Inflammatory macrophage treated with lipopolysaccharide for 4 hours (primary cell): ENCODE measurements at places on chromosomes 1 and 21.

GRCh38 chr1:84122780-84123382 lies 21.2 kb upstream of the PRKACB start:
- peak; percentile 61 for DNase-seq

- DNase-seq: no peak
Observed at GRCh38 chr1:180177931-180178330, 23.3 kb downstream of the QSOX1 start.

DNA sequence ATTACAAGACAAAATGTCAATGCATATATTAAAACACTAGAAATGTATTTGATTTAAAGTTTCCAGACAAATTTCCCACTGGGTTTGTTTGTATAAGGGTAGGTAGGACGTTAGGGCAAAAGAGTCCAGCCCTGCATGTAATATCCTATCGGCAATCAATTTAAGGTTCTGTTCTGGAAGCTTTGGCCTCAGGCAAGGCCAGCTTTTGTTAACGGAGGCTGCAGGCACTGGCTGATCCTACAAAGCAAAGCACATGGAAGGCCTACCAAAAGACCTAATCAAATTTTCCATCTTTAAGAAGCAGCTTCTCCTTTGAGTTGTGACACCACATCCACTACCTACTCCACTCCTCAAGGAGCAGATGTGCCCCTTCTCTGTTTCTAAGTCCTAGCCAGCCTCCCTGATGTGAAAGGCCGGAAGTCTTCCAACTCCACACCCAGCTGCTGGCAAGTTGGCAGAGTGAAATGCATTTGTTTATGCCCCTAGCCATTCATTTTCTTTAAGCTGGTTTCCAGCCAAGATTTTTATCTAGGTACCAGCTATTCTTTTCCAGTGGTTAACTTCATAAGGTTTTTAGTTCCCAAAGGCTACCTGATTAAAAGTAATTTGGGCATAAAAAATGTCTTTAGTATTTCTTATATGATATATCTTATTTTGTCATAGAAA lies 452.6 kb downstream of the PTBP2 start:
- DNase-seq: no peak

DNA sequence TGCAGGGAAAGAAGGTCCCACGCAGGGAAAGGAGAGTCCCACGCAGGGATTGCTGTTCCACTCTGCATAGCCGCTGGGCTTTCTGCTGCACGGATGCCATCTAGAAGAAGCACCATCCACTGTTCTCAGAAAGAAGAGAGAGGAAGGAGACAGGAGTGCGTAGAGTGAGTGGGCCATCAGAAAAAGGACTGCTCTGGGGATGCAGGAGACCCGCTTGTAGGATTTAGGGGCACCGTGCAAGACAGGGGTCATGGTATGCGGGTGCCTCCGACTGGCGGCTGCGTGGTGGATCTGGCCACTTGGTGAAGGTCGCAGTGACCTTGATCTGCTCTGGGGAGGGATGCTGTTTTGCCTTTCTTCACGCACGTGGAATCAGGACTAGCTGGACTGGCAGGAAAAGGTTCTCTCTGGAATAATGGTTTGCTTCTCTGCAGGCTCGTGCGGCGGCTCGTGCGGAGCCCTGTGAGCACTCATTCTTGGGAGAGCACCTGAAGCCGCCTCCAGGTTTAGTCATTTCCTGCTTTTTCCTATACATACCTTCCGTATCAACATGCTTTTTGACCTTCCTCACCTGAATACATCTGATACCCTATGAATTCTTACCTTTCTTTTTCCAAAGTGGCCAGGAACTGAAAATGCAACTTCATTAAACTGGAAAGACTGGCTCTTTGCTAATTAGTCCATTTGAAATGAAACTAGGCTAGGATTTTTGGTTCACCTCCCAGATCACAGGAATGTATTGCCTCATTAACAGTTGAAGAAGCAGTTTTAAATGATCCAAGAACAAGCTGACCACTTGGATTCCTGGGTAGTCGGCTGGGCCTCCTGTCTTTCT lies 181.6 kb downstream of the KIF26B start:
- DNase-seq: no peak

- DNase-seq: no peak
Observed at GRCh38 chr1:205514211-205515142, 10.0 kb downstream of the CDK18 start.

DNA sequence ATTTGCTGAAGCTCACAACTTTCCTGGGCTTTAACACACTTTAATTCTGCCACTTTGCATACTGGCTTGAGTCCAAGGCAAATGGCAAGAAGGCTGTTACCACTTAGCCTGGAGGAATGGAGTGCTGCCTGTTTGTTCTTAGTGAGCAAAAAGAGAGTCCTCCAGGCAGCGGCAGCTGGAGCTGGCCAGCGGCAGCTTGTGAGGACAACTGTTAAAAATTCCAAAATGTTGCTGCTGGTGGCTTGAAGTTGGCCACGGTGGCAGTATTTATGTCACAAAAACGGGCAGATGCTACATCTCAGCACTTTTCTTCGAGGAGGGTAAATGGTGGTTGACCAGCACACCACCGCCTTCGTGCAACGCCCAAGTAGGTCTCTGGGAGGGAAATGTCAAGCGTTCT lies 27.3 kb downstream of the STPG1 start:
- no peak for DNase-seq

DNA sequence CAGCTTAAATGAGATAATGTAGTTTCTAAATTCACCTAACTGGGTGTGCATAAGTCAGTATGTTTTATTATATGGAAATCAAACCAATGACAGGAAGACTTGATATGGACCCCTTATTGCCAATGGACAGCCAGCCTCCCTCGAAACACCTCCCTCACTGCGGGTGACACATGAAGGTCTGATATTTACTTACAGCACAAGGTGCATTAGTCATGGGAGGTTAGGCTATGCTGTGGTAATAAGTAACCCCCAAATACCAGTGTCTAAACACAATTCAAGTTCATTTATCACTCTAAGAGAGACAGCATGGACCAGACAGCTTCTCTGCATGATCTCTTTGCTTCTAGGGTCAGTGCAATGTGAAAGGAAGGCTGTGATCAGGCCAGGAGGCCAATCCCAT lies 126.0 kb upstream of the KCNJ6 start:
- DNase-seq: no peak

GRCh38 chr1:113201560-113201959 lies 128.6 kb downstream of the LRIG2 start:
- no peak for DNase-seq

DNA sequence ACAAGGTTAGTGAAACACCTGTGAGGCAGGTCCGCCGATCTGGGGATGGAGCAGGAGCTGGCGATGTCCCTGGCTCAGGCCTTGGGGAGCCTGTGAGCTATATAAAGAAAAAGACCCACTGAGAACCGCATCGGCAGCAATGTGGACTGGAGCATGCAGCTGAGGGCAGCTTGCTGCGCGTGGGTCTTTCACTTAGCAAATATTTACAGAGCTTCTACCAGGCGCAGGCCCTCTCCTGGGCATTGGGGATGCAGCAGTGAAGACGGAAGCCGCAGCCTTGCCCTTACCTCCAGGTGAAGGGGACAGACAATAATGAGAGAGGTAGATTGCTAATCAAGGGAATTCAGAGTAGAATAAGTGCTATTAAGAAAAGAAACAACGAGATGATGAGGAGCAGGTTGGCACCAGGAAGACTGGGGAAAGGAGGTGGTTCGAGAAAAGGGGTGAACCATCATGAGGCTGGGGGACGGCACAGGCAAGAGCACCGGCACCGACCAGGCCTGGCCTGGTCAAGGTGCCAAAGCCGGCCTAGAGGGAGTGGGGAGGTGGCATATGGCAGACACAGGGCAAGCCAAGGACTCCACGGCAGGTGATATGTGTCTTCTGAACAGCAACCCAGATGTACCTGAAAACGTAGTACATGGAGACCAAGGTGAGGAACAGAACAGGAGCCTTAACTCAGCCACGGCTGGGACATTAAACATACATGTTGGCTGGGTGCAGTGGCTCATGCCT lies 60.7 kb upstream of the PAX7 start:
- no peak for DNase-seq

GRCh38 chr1:32250893-32251716 lies at the start of gene LCK:
Gene LCK (plus strand): TSS chr1:32251265. CDS start chr1:32274330, 23,065 bp downstream.
- no peak for DNase-seq

DNA sequence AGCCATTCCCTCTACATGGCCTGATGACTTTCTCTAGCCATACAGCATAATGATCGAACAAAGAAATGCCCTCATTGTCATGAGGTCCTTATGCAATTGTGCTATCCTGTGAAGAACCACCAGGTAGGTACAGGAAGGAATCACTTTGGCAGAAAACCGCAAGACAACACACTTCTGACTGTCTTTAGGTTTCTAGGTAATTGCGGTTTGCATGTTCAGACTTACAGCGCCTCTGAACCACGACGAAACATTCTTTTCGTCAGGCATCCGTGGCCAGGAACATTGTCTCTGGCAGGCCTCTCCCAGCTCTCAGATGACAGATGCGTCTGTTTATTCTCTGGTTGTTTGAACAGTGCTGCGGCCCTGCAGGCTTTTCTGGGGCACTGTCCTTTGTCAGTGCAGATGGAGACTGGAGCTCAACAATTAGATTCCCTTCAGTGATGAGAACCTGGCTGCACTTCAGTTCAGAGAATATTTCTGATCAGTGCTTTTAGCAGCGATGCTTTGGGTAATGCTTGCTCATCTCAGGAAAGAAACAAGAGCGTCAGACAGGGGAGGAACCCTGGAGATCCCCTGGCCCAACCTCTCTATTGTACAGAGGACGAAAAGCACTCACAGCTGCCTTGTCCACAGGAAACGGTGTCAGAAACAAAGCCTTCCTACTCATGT lies 63.4 kb downstream of the B3GALT5 start:
- no peak for DNase-seq

GRCh38 chr1:117783606-117784396 lies 145.6 kb downstream of the GDAP2 start:
- DNase-seq: no peak
